ENCODE measurements at places on chromosomes 2 and 18.
A peak's percentile ranks its signal among the peaks of the same experiment; 100 is the strongest.

GRCh38 chr2:45845566-45845965 lies 194.1 kb downstream of the PRKCE start:
- no peak for DNase-seq

DNA sequence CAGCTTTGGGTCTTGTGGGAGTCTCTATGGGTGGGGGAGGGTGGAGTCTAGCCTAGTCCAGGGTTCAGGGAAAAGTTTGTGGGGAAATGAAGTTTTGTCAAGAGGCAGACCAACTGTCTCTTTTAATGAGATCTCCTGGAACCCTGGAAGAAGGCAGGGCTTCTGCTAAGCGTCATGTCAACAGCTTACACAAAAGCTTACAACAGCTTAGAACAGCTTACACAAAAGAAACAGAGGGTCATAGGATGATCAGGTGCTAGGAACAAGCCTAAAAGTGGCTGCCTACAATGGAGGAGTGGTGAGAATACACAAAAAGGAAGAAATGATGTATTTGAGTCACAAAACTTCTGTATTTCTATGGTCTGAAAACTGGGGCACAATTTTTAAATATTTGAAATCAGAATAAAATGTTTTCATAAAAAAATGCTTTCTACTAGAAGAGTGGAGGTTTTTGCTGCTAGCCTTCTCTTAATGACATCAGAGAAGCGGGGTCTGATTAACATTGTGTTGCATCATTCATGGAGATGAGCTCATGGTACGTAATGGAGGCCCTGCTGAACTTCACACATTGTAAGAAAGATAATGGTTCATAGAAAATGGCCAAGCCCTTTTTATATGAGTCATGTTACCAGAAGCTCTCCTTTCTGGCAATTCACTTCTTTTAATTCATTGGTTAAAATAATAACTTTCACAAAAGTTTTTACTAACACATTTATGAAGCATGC lies 351.0 kb downstream of the PIK3C3 start:
- no peak for DNase-seq

DNA sequence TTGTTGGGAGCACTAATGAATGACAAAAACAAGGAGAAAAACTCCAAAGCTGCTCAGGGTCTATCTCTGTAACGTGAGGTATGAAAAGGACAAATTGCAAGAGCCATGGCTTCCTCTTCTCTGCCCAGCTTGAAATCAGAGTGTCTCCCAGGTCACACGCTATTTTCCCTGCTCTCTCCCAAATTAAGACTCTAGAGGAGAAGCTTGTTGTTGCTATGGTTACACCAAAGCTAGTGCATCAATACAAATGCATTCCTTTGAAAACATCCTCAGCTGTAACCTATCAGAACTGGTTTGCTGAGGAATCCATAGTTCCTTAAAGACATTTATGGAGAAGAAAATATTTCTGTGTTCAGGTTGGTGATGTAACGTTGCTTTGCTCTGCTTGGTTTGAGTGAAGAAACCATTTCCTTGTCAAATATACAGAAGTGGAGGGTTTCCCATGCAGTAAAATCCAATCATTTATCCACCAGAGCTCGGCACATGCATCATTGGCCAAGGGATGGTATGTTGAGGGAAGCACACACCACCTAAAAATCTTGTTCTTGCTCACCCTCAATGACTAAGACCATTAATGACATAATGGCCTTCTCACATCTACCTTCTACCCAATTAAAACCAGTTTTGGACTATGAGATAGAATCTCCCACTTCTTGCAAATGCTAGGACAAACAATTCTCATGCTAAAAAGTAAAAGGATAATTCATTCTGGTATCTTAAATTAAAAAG lies 2135.6 kb upstream of the CELF4 start:
- no peak for DNase-seq

DNA sequence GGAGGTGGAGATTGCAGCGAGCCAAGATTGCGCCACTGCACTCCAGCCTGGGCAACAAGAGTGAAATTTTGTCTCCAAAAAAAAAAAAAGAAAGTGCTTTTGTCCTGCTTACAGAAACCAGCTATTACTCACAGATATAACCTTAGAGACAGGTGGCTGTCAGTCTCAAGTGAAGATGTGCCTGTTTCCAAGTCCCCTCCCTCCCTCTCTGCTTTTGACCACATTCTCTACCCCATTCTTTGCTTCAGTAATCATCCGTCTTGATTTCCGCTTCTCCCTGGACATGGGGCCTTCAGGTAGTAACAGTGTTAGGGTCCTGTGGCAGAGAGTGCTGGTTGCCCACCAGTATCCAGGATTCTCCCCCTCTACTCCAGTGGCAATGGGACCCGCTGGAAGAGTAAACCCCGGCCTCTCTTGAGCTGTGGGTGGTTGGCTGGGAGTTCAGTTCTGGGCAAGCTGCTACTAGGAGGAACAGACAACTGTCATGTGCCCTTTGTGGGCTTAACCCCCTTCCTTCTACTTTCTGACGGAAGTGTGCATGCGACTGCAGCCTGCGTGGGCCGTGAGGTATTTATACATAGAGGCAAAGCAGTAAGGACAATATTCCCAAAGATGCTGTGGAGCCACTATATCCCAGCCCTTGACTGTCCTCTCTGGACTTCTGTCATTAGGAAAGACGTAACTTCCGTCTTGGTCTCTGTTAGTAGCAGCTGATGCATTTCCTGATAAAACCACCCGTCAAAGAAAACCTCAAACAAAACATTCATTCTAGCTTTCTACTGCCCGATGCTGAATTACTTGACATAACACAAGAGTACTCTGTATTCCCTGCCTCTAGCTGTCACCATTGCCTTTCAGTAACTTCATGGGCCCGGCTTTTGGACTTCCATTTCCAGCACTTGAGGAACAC lies 17.8 kb downstream of the PDCL3 start:
- DNase-seq = no peak

DNA sequence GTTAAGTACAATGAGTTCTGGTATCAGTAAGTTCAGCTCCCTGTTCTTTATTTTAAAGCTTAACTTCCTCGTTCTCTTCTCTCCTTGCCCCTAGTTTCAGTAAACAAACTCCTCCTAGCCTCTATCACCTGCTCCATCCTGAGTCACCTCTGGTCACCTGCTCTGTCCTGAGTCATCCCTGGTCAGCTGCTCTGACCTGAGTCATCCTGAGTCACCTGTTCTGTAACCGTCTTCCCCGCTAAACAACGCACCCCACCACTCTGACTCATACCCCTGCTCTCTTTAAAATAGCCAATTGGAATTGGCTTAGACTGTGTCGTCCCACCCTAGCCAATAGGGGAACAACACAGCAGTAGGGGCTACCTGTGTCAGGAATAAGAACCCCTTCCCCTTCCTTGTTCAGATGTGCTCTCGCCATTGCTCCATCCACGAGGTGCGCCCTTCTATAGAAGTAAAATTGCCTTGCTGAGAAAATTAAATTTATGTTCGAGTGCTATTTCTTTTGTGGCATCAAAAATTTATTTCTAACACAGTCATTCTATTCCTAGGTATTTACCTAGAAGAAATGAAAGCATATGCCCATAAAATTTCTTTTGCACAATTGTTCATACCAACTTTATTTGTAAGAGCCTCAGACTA lies 24.9 kb upstream of the RMND5A start:
- DNase-seq = no peak

DNA sequence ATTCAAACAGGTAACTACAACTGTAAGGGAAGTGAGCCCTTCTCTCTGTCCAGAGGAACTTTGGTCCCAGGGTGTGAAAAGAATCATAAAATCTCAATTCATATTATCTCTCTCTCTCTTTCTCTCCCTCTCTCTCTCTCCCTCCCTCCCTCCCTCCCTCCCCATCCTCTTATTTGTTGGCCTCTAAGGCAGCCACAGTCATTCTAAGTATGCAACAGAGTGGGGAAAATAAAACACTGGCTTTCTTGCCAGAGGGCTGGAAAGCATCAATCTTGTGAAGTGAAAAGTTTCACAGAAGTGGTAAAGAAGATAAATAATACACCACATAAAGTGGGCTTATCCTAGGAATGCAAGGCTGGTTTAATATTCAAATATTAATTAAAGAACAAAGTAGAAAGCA lies 95.6 kb upstream of the KCNH7 start:
- DNase-seq = no peak

GRCh38 chr2:15448250-15448839 lies 112.8 kb downstream of the NBAS start:
- DNase-seq = no peak

- DNase-seq = no peak
Observed at GRCh38 chr2:30710016-30710415, 97.2 kb downstream of the CAPN13 start.

- peak; percentile 66 for DNase-seq
Observed at GRCh38 chr2:50591642-50592041, 440.3 kb downstream of the NRXN1 start.

GRCh38 chr18:939166-939565 lies 34.5 kb downstream of the ADCYAP1 start:
- no peak for DNase-seq

DNA sequence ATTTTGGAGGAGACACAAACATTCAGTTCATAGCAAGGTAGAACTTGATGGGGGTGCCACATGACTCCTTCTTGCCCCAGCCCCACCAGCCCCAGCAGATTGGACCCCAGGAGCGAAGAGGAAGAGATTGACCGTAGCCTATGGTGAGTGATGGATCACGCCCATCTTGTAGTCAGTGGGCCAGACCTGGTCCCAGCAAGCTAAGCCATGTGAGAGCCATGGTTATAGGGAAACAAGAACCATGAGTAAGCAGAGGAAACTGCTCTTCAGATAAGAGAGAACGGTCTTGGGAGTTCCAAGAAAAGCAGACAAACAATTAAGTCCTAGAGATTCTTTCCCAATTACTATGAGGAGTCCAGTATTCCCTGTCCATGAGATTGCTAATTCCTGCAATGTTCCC lies 4.6 kb upstream of the TCF4 start:
- DNase-seq = no peak

DNA sequence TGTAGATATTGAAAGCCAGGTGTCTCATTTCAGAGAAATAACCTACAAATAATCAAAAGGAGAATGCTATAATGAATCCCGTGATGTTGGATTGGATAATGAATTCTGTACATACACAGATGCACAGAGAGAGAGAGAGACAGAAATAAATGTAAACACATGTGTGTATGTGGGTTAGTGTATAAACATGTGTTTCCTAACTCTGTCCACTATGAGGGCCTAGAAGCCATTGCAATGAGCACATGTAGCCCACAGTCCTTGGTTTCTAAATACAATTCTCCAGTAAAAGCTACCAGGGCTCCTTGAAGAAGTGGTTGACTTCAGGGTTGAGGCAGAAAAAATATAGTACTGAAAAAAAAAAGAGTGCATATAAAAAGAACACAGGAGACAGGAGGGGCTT lies 109.5 kb downstream of the INHBB start:
- no peak for DNase-seq

DNA sequence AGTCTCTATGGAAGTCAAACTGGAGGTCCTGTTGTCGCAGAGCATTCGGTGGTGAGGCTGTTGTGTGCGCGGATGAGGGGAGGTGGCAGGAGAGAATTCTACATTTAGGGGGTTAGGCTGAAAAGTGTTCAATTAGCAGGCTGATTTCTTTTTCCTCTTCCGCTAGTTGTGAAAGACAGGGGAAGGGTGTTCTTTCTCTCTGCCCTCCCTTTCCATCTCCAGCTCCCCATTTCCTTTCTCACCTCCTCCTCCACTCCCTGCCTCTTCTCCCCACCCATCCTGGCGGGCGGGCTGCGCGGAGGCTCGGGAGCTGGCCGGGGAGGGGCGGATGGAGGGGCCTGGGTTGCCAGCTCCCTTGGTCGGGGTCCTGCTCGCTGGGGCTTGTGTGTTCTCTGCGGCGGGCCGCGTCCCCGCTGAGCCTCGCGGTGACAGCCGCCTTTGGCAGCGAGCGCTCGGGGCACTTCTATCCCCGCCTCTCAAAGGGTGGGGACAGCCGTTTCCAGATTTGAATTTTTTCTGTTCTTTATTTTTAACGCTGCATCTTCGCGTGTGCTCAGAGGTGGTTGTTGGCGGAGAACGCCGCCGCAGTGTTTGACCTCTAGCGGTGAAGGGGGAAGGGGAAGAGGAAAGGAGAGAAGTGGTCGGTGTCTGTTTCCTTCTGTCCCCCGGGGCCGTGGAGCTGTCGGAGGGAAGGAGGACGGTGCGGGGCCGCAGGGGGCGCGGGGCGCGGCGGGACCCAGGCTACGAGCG lies 3.6 kb downstream of the SOX11 start:
- no peak for DNase-seq

- DNase-seq = no peak
Observed at GRCh38 chr18:62438018-62438329, 84.9 kb upstream of the ZCCHC2 start.

GRCh38 chr2:26674771-26675170 lies 17.8 kb upstream of the KCNK3 start:
- DNase-seq = no peak

- no peak for DNase-seq
Observed at GRCh38 chr18:10530002-10530401, 4.2 kb downstream of the NAPG start.

GRCh38 chr2:144507441-144508171 lies 12.3 kb downstream of the ZEB2 start:
- no peak for DNase-seq

GRCh38 chr2:120937686-120938044 lies 202.0 kb downstream of the GLI2 start:
- no peak for DNase-seq

DNA sequence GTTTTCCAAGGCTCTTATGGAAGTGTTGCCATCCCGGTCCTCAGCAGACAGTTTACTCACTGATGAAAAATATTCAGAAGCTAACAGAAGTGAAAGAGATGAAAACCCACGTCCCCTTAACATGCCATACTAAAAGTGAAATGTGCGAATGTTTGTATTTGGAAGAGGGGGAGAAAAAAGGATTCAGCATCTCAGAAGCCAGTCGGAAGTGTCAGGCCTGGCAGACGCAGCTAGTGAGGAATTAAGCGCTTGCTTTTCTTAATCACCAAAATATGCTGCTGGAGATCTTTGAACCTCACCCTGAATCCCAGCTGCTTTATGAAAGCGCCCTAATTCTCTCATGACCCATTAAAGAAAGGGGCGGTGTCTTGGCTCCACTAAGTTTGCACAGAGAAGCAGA lies 653.7 kb downstream of the DCDC2C start:
- no peak for DNase-seq

- no peak for DNase-seq
Observed at GRCh38 chr2:135909976-135910375, 33.7 kb upstream of the MCM6 start.

- no peak for DNase-seq
Observed at GRCh38 chr2:33746208-33746800, 147.2 kb upstream of the FAM98A start.

DNA sequence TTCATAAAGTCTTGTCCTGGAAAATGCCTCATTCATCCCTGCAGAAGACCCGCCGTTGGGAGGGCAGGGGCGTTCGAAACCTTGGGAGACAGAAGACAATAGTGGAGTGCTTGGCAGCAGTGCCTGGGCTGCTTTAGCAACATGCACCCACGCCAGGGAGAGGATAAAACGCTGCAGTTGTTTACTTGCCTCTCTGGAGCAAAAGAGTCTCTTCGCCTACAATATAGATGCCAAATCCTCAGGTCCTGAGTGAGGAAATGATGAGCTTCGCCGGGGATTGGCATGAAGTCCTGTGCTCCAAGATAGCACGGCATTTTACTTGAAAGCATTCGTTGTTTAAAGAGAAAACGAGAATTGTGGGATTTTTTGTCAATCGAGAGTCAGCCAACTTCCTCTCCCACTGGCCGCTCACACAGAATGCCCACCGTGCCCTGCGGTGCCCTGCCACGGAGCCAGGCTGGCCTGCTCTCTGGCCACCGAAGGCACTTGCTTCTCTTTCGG lies 152.5 kb upstream of the POU3F3 start:
- DNase-seq = peak; percentile 49

All from G401 (cell line).